Tracheal epithelial cell (primary cell): ENCODE measurements at places on chromosomes 13 and 19. TPM values are rescaled to one million over a fixed set of nuclear protein-coding genes. Genes with fewer than 3 reads are reported as not detected.

KCNC3 gene
- total RNA-seq = under 0.01 TPM in 2 replicates

BRME1 gene
- under 0.01 TPM in 1 of 2 replicates, not detected in the other for total RNA-seq

MBD3L3 gene
- total RNA-seq = not detected in 2 replicates

TYK2 gene
- total RNA-seq = 34.5 and 70.8 TPM in 2 replicates

PSG3 gene
- total RNA-seq = not detected in 2 replicates
